GM12878 (cell line): ENCODE measurements at places on chromosomes 1 and 21.

GRCh38 chr1:62068416-62068843 is 126.2 kb upstream of the L1TD1 start:
- DNase-seq: no peak

GRCh38 chr1:88595355-88596002 is 88.6 kb upstream of the PKN2 start:
- DNase-seq: peak; percentile 12

DNA sequence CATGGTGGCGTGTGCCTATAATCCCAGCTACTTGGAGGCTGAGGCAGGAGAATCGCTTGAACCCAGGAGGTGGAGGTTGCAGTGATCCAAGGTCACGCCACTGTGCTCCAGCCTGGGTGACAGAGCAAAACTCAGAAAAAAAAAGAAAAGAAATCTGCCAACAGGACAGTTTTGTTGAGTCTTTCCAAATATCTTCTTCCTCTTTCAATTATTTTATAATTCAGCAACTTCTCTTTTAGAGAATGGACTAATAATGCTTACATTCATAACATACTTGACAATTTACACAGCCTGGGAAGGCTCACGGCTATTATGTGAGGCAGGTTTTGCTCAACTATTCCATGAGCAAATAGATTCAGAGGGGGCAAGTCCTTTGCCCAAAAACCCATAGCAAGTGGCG is 18.1 kb downstream of the CNR2 start:
- DNase-seq: no peak

GRCh38 chr1:1759456-1760344 is 18.6 kb downstream of the NADK start:
- no peak for DNase-seq

GRCh38 chr1:39153684-39154083 is 50.8 kb upstream of the MACF1 start:
- DNase-seq: no peak

DNA sequence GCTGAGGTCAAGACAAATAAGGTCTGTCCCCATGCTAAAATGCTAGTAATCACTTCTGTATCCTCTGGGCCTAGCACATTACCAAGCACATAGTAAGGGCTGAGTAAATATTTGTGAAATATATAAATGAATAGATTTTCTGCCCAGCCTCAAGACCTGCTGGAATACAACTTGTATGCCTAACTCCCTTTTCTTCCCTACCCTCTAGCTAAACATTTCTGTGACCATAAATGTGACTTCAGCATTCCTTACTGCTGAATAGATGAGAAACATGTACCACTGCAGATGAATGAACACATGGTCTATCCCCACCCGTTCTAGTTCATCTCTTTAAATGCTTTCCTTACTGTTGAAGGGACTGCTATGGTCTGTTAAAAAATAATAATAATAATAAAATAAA is 209.0 kb upstream of the HOOK1 start:
- no peak for DNase-seq

- DNase-seq: no peak
Observed at GRCh38 chr1:159436469-159436868, 3.1 kb upstream of the OR10J1 start.

- DNase-seq: no peak
Observed at GRCh38 chr1:53608676-53609075, 130.3 kb downstream of the GLIS1 start.

DNA sequence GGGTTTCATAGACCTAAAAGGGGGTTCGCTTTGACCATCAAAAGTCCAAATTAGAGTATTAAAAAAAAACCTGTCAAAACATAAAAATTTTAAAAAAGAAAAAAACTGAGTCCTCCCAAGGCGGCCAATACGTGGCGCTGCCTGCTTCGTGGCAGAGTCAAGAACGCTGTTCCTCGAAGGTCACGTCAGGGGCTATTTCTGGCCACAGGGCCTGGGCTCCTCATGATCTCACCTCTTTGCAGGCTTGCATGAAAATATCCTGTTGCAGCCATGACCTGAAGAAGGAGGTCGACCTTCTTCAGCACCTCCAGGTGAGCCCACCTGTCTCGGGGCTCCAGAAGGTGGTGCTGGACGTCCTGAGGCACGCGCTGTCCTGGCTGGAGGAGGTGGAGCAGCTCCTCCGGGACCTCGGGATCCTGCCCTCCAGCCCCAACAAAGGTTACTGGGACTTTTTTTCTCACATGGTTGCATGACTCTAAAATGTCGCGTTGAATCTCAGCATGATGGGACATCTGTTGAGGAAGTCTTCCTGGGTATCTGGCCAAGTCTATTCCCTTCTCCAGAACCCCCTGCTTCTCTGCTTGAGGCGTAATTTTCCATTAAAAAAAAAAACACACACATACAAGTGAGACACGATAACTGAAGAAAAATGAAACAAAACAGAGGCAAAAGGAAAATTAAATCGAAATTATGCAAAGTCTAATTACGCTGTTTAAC is 80.4 kb upstream of the EFHD2 start:
- no peak for DNase-seq

DNA sequence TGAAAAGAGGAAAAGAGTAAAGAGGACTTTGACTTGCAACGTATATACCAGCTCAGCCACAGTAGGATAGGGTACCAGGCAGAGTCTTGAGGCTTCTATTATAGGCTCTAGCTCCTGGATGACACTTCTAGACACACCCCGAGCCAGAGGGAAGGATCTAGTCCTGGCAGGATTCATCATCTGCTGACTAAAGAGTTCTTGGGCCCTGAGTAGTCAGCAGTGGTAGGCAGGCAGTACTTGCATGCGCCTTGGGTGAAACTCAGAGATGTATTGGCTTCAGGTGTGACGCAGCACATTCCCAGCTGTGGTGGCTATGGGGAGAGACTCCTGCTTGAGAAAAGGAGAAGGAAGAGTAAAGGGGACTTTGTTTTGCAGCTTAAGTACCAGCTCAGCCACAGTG is 162.3 kb upstream of the APP start:
- DNase-seq: no peak

DNA sequence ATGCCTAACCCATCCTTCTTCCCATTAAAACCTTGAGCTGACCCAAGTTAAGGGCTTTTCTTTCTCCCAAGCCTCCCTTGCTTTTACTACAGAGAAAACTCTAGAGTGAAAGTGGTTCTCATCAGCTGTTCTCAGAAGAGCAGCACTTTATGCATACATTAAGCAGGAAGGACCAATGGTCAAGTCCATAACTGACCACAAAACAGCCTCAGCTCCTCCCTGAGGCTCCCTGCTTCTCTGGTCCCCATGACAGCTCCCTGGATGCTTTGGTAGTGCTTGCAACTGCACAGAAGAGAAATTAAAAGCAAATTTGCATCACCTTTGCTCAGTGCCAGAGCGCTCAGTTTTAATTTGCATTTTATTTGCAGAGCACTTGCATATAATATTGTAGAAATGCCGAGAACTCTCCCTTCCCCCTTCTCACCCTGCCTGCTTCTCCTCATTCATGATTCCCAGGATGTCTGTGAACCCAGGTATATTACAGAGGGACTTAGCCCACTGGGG is 56.1 kb downstream of the LMX1A start:
- DNase-seq: no peak

DNA sequence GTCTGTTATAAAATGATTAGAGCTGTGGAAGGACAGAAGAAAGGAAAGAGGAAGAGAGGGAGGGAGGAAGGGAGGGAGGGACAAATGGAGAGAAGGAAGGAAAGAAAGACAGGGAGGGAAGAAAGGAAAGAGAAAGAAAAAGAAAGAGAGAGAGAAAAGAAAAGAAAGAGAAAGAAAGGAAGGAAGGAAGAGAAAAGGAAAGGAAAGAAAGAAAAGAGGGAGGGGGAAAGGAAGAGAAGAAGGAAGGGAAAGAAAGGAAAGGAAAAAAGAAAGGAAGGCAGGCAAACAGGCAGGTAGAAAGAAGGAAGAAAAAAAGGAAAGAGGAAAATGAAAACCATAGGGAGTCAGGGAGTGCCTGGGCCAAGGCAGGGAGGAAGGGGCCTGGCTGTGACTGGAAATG is 14.5 kb upstream of the BACE2 start:
- no peak for DNase-seq

DNA sequence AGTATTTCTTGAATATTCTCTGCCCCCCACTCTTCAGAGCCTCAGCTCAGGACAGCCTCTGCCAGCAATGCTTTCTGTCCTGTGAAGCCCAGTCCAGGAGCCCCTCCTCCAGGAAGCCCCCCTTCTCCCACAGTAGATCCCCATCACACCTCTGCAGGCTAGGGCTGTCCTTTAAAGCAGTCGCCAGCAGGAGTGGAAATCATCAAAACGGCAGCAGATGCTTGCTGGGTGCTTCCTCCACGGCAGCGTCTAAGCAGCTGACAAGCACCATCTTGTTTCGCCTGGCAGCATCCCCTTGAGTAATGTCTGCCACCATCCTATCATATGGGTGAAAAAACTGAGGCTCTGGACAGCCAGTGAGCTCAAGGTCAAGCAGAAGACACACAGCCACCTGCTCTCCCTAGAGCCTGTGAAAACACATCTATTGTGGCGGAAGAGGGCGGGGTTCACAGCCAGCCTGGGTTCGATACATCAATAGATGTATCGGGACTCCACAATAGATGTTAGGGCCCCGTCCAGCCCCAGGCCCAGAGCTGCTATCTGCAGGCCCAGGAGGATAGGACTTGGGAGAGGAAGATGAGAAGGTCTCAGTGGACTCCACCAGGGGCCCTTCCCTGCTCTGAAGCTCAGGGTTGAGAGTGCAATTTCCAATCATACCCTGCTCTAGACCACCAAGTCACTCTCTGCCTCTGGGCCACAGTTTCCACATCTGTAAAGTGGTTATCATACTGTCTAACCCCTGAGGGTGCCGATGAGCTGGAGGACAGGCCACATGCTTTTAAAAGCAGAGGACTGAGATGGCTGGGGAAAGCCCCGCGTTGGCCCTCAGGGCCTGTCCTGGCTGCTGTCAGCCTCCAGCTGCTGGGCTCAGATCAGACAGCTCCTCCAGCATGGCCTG is 17.5 kb downstream of the RUNX3 start:
- no peak for DNase-seq

DNA sequence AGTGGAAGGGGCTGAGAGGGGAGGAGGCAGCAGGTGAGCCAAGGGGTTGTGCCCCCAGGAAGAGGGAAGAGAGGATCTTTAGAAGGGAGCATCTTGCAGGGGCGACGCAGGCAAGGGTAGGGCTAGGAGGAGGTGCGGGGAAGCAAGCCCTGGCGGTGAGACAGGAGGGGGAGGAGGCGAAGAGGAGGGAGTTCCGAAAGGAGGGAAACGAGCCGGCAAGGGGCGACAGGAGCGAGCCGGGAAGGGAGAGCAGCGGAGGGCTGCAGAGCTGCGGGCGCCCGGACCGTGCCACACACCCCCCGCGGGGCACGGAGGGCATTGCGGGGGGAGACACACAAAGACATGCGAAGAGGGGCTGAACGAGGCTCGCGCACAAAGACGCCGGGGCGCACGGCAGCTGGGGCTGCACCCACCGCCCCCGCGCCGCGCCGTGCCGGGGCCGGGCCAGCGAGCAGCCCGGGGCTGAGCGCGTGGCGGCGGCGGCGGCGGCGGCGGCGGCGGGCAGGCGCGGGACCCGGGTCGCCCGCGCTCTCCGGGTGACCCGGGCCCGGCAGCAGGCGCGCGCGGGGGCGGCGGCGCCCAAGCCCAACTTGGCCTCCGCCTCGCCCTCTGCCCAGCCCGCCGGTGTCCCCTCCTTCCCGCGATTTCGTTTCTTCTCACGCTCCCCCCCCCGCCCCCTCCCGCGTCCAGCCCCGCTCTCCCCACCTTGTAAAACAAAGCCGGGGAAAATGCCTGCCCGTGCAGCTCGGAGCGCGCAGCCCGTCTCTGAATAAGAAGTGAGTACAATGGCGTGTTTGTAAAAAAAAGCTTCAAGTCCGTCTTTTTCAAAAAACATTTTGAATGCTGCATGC is at the start of gene KCNK2:
Gene KCNK2 (plus strand): TSS at position 206 of the 851 bp plus-strand sequence. CDS start 649 bp downstream, outside the sequence.
- DNase-seq: no peak

DNA sequence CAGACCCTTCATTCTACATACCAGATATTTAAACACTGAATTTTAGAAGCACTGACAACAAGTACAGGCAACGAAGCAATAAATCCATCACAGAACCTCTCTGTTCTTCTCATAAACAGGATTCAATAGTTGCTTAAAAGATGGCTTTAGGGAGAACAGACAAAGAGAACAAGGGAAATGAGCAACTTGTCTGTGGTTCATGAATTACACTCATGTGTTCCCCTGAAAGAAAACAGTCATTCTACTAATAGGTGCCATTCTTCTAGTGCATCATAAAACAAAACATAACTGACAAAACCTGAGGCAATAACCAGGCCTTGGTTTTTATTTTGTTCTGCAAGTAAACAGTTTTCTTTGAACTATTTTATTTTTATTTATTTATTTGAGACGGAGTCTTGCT is 6.8 kb downstream of the GNL2 start:
- no peak for DNase-seq

- DNase-seq: no peak
Observed at GRCh38 chr21:42369821-42370220, 3.5 kb upstream of the TFF1 start.

GRCh38 chr1:203878422-203878821 is 17.0 kb downstream of the SNRPE start:
- DNase-seq: no peak

- no peak for DNase-seq
Observed at GRCh38 chr21:31220575-31220974, 123.5 kb downstream of the TIAM1 start.

- no peak for DNase-seq
Observed at GRCh38 chr1:179840107-179840506, 37.5 kb downstream of the TOR1AIP2 start.

DNA sequence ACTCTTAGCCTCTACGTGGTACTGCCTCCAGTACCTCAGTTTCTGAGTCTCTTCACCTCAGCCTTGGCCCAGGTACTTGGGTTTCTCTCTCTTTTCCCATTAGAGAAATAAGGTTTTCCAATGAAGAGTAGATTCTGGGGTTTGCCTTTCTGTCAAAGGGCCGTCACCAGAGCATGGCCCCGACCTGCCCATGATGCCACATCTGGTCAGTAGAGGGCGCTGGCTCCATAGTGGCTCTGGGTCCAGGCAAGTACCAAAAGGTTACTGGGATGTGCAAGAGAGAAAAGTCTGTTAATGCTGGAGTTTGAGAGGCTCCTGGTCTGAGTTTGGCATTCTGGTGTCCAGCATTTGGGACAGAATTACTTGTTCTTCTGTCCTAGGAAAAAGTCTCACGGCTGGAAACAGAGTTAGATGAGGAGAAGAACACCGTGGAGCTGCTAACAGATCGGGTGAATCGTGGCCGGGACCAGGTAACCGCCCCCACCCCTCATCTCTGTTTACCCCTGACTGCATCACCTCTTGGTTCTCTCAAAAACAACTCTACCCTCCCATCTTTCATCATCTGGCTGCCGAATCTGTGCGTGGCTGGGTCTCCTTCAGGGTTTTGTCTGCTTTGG is 5.3 kb upstream of the TUFT1 start:
- DNase-seq: no peak

GRCh38 chr1:94240822-94241221 is 3.4 kb upstream of the ARHGAP29 start:
- no peak for DNase-seq
